Retinal pigment epithelial cell (primary cell): ENCODE measurements at places on chromosomes 13 and 19.

- DNase-seq: no peak
These were observed 1193.1 kb upstream of the MIR17HG start for GRCh38 chr13:90154311-90154960.

DNA sequence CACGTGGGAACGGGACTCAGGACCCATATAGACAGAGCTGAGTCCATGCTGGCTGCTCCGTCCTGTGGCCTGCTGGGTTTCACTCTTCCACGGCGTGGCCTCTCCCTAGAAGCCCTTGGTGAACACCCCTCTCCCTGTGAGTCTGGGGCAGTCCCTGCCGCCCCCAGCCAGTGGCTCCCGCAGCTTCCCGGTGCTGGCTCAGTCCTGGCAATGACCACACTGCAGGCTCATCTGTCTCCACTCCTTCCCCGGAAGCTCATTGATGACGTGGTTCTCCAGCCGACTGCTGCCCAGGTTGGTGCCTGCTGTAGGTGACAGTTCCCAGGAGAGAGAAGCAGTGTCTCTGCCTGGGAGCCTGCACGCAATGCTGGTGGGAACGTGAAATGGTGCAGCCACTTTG lies 2.1 kb upstream of the TEX29 start:
- DNase-seq: no peak

DNA sequence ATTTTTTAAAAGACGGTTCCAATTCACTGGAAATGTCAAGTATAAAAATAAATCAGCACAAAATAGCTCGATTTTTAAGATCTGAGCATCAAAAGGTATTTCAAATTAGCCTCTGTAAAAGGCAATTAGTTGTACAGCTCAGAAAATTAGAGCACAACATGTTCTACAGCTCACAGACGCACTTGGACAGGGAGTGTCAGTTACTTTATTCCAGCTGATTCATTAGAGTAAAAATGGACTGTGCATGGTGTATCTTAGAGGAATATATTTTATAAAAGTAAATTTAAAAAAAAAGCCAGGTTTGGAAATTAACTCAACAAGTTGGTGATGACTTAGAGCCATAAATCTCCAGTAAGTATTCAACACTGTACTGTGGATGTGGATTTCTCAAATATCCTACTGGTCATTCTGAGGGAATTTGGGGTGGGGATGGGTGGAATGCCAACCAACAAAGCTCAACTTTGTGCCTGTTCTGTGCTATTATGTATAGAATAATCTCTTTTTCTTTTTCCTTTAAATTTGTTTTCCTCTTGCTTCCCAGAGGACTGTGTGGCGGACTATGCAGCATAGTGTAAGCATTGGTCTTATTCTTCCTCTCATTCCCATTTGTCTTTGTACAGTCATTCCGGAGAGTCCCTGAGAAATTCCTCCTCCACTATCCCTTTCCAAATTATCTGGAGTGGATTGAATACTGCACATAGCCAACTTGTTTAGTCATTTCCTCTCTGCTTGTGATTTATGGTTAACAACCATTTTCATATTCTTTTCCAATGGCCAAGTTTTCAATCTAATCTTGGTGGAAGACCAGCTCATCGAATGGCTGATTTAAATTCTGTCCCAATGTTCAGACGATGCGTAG lies 169.3 kb downstream of the DCT start:
- DNase-seq: peak; percentile 30

- no peak for DNase-seq
These were observed 12.7 kb upstream of the KBTBD6 start for GRCh38 chr13:41145136-41145908.

- DNase-seq: no peak
These were observed 47.4 kb downstream of the BBC3 start for GRCh38 chr19:47183601-47184000.

GRCh38 chr13:98420554-98421175 lies 156.2 kb downstream of the STK24 start:
- DNase-seq: no peak

GRCh38 chr13:74696148-74696922 lies 562.1 kb upstream of the KLF12 start:
- DNase-seq: no peak

DNA sequence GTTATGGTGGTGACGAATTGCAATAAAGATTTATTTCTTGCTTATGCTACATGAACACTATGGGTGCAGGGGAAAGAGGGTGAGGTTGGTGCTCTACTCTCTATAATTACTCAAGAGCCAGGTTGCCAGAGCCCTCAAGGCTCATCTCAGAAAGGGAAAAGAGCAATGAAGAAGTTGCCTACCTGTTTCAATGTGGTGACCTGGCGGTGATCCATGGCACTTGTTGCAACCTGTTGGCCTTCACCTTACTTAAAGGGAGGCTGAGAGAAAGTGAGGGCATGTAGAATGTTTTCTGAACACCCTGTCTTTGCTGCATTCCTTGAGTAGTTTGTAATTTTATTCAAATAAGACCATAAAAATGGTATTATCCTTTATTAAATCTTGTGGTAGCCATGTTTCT lies 394.4 kb downstream of the GPC6 start:
- no peak for DNase-seq
